CD4-positive, alpha-beta T cell (primary cell): ENCODE measurements at places on chromosomes 3 and 15.

- DNase-seq, result no peak
These were observed 465.2 kb upstream of the TGFBR2 start for GRCh38 chr3:30141178-30141581.

DNA sequence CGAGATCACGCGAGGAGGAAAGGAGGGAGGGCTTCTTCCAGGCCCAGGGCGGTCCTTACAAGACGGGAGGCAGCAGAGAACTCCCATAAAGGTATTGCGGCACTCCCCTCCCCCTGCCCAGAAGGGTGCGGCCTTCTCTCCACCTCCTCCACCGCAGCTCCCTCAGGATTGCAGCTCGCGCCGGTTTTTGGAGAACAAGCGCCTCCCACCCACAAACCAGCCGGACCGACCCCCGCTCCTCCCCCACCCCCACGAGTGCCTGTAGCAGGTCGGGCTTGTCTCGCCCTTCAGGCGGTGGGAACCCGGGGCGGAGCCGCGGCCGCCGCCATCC is 1.1 kb upstream of the SETD5 start:
- peak; percentile 69 for DNase-seq

DNA sequence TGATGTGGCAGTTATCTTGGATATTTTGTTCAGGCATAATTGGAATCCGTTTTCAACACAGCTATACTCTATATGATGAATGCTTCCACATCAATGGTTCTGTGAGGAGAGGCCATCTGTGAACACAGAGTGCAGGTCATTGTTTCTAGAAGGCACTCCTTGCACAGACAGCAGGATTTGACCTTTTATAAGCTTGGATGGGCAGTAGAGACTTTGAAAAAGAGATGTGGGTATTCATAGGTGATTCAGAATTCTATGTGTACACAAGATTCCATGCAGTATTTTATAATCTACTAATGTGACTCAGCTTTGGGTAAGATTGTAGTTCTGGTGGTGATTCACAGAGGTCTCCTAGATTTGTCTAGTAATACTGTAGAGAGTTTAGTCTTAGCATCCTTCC is 12.5 kb downstream of the ARPP21 start:
- DNase-seq, result no peak

GRCh38 chr3:17631609-17632008 is 110.8 kb downstream of the TBC1D5 start:
- no peak for DNase-seq

DNA sequence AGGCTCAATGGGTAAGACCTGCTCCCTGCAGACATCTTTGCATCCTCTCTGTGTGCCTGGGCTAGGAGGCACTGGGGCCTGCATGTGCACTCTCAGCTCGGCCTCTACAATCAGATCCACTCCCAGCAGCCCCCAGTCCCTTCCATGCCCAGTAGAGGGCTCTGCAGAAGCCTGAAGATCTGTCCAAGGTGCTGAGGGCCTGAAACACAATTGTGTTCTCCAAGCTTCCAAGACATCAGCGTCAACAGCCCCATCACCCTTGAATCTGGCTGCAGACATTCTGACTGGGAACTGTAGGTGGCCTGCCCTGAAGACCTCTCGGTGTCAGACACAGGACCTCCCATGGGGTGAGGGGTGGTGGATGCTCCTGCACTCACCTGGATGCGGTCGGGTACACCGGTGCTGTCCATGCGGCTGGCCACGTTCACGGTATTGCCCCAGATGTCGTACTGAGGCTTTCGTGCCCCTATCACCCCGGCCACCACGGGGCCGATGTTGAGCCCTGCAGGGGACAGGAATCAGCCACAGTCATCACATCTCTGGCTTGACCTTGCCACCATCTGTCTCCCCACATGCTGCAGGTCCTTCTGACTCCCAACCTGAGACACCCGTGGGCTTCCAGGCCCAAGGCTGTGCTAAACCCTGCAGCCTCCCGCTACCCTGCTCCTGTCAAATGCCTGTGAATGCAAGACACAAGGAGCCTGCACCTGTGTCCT is 84.7 kb downstream of the SEC22A start:
- no peak for DNase-seq

GRCh38 chr3:111324645-111325044 is 217.4 kb upstream of the CD96 start:
- no peak for DNase-seq

GRCh38 chr15:39582286-39582976 is 1.6 kb downstream of the THBS1 start:
- no peak for DNase-seq

GRCh38 chr3:37330466-37330865 is 156.1 kb upstream of the LRRFIP2 start:
- no peak for DNase-seq

GRCh38 chr3:117150628-117151027 is 441.0 kb downstream of the TUSC7 start:
- DNase-seq, result no peak

- DNase-seq, result no peak
These were observed 33.4 kb downstream of the UNC13C start for GRCh38 chr15:54011656-54012055.

DNA sequence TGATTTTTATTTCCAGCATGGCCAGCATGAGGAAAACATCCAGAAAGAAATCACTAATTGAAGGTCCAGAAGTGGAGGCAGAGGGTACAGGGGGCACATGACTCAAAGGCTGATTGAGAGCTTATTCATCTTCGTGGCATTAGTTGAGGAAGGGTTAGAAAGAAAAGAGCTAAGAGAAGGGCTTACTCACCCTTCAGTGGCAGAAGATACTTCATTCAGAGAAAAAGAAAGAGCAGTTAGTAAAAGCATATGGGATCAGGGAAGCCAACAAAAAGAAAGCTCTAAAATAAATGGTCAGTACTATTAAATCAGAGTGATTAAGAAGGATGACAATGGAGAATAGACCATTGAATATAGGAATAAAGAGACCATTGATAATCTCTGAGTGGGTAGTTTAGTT is 25.2 kb downstream of the GAP43 start:
- DNase-seq, result no peak

DNA sequence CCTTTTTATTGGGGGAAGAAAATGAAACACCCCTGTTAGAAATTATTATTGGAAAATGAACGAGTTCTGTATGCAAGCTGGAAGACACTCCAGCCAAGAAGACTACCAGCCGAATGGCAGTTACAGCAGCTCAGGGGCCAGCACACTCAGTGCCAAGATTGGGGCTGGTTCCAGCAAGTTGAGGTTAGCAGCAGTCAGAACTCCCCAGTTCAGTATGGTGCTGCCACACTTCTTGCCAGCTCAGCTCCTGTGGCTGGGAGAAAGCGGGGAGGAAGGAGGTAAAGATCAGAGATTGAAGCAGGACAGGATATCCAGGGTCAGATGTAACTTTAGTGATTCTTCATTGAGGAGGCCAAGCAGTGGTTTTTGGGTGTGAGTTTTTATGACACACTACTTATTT is 280.2 kb upstream of the NR2E3 start:
- no peak for DNase-seq

DNA sequence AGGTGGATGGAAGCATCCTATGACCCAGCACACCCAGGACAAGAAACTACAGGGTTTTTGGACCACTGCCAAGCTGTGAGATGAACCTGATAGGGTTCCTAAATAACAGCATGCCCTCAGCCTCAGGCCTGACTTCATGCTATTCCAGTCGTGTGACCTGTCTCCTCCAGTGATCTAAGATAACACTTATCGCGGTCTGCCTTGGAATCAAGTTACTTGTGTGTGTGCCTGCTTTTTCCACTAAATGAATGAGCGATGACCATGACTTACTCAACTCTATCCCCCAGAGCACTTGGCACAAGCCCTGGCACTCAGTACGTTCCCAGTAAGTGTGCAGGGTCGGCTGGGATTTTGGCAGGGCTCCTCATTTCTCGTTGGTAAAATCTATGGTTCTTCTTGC is 172.7 kb upstream of the TP63 start:
- DNase-seq, result no peak

- no peak for DNase-seq
These were observed 17.4 kb upstream of the CHD2 start for GRCh38 chr15:92882697-92883162.

GRCh38 chr15:62821384-62822131 is 221.0 kb upstream of the TPM1 start:
- DNase-seq, result no peak

- no peak for DNase-seq
These were observed 13.3 kb upstream of the SRPRB start for GRCh38 chr3:133792171-133792763.

GRCh38 chr3:194760494-194761137 is 74.9 kb downstream of the FAM43A start:
- no peak for DNase-seq

GRCh38 chr15:82313446-82313845 is 35.8 kb downstream of the GOLGA6L10 start:
- no peak for DNase-seq

GRCh38 chr3:97495896-97496295 is 268.7 kb upstream of the ARL6 start:
- no peak for DNase-seq
